ENCODE measurements at places on chromosomes 12 and 14.
A peak's percentile ranks its signal among the peaks of the same experiment; 100 is the strongest.

DNA sequence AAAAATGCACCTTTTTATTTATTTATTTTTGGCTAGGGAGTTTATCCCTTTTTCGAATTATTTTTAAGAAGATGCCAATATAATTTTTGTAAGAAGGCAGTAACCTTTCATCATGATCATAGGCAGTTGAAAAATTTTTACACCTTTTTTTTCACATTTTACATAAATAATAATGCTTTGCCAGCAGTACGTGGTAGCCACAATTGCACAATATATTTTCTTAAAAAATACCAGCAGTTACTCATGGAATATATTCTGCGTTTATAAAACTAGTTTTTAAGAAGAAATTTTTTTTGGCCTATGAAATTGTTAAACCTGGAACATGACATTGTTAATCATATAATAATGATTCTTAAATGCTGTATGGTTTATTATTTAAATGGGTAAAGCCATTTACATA lies 14.9 kb upstream of the SNAPC1 start:
- DNase-seq: no peak

DNA sequence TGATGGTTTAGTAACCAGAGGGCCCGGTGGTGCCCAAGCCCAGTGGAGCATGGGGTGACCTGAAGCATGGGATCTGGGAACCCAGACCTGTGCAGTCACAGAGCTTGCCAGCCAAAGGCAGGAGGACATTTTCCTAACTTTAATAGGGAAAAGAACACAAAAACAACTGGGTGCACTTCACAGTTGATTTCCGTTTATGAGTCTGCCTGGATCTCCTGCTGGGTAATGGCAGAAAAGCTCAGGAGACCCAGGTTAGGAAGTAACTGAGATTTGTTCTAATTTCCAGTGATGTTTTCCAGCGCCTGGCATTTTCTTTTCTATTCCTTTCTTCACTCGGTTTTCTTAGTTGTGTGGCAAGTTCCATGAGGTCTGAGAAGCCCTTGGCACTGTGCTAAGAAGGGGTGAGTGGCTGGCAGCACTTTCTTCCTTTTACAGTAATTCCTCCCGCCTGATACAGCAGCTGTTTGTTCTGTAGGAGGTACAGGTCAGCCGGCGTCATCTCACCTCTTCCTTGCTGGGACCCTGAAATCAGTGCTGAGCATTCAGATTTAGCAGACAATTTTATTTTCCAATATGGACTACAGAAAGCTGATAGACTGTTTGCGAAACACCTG lies 5.1 kb downstream of the CACNA1C start:
- no peak for DNase-seq

DNA sequence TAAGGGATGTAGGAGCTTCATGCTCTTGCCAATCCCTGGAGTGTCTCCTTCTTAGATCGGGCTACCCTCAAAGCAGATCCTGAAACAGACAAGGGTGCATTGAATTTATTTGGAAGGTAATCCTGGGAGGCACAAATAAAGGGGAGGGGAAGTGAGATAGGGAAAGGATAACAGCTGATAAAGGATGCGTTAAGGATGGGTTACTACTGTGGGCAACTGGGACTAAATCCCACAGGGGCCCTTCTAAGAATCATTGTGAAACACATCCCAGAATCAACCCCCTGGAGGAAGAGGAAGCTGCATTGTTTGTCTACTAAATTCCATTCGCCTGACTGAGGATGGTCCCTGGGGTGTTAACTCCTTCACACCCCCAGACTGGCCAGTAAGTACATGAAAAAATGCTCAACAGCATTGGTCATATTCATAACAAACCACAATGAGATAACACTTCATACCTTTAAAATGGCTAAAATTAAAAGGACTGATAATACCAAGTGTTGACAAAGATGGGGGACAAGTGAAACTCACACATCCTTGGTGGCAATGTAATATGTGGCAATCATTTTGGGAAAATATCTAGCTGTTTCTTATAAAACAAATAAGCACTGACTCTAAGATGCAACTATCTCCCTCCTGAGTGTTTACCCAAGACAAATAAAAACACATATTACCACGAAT lies 37.0 kb upstream of the CMKLR1 start:
- no peak for DNase-seq

DNA sequence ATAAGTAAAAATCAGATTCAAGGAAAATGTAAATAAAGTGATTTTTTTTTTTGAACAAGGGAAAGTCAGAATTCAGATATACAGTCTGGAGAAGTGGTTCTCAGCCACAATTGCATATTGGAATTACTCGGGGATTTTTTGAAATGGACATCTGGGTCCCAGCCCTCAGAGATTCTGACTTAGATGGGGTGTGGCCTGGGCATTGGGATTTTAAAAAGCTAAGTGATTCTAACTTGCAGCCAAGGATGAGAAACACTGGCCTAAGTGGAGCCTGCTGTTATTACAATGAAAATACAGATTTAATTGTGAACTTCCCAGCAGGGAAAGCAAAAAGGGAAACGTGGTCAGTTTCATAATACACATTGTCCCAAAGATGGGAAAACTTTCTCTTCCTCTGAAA lies 273.8 kb downstream of the TTC8 start:
- no peak for DNase-seq

GRCh38 chr12:71730936-71731335 lies 23.7 kb upstream of the RAB21 start:
- no peak for DNase-seq

DNA sequence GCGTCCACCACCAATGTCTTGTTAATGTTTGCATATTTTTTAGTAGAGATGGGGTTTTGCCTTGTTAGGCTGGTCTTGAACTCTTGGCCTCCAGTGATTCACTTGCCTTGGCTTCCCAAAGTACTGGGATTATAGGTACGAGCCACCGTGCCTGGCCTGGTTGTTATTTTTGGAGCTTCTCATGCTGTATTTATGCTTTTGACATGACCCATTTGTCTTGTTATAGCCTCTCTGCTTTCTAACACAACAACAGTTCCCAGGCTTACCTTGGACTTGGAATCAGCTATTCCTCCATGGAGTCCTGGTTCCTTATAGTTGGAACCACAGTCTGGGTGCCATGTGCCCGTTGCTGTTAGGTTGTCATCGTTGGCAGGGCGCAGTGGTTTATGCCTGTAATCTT lies 29.7 kb downstream of the ZNF410 start:
- DNase-seq: no peak

GRCh38 chr12:46787496-46788055 lies 38.2 kb downstream of the SLC38A4 start:
- DNase-seq: no peak

GRCh38 chr12:123073292-123073691 lies 77.6 kb downstream of the PITPNM2 start:
- no peak for DNase-seq

GRCh38 chr14:24673534-24674203 lies 39.7 kb upstream of the GZMB start:
- DNase-seq: no peak

DNA sequence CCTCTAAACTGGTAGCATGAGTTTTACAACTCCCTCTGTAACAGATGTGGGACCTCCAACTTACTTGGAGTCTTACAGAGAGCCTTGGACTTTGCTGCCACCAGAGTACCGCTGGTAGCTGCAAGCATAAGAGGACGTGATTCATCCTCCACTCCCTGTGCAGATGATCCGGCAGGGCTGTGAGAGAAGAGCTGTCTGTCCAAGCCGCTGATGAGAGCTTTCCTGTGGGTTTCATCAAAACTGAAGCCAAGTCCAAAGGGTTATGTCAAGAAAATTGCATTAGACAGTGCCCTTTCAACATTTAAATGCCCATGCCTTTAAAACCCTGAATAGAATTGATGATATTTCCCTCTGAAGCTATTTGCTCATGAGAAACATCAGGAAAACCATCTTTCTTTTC lies 85.8 kb downstream of the LLPH start:
- DNase-seq: no peak

DNA sequence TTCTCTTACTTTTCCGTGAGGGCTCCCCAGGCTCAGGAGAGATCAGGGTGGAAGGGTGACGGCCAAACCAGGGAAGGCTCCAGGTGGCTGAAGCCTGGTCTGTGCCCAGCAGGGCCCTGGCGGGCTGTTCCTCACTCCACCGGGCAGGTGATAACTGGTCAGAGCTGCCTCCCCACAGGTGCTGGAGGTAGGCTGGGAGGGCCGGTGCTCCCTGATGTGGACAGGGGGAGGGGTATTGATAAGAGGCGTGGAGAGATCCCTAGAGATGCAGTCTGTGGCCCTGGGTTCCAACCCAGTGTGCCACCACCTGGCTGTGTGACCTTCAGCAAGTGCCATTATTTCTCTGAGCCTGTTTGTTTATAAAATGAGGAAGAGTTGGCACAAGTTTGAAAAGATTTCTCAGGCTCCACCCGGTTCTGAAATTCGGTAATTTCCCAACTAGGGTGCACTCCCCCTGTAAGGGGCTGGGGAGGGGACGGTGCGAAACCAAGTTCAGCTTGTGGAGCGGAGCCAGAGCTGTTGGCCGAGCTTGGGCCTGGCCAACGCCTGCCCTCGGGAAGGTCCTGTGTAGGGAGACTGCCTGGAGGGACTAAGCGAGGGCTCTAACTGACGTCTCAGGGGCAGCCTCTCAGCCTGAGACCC lies 1.0 kb upstream of the NR4A1 start:
- no peak for DNase-seq

DNA sequence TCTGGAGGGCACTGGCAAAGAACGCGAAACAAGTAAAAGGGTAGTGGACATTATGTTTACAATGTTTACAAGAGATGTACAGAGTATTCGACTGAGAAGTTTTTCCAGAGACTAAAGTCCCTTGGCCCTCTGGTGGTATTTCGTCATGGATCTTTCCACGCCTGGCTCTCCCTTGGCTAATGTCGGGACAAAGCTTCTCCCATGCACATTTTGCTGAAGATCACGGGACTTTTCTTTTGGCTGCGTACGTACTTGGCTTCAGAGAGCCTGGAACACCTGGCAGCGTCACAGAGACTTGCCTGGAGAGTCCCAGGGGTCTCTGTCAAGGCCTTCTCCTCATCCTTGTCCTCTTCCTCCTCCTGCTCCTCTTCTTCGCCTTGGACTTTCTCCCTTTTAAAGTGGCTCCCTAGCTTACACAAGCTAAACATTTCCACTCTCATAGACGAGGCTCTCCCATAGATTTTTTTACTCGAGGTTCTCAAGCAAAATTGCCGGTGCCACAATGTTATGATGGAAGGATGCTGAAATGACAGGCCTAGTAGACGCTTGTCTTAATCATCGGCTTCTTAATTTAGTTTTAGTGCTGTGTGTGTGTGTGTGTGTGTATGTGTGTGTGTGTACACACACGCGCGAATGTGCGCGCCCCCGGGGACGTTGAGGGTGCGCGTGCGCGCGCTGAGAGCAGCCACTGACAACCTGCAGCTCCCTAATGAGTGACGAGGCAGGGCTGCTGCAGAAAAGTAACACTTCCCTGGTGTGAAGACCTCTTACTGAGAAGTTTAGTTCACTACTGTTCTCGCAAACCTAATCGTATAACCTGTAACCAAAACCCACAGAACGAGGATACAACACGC lies 4.9 kb upstream of the FOXG1 start:
- DNase-seq: no peak

- DNase-seq: no peak
Measured at GRCh38 chr14:66311990-66312389, 174.2 kb upstream of the CCDC196 start.

DNA sequence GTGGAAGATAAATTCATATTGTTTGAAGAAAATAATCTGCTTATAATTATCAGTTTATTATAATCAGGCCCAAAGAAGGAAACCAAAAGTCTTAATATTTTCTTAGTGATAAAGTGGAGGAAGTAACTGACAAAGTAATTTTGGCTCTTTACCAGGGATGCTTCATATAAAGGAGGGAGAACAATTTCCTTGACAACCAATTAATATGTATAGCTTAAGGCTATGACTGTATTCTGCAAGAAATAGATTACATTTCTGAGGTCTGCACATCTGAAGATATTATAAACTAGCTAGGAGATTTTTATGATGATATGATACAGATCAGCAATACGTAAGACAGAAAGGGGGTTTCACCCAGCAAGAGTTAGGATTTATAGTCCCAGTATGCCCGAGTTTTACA lies 90.8 kb downstream of the BICD1 start:
- no peak for DNase-seq

DNA sequence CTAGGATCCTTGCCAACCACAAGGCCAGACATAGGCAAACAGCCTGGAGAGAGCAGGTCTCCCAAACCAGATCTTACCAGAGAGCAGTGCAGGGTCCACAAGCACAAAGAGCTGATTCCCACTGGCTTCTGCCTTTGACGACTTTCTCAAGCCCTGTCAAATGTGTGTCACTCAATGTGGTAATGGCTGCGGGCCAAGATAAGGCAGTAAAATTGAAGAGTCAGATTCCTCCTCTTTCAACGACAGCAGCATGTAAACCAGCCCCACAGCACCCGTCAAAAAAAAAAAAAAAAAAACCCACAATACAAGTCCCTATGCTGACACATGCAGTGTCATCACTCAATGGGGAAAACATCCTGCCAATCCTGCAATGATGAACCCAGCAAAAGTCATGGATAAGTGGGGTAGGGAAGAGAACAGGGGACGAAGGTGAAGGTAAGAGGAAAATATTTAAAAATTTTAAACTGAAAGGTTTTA lies at the start of gene STON2:
Gene STON2 (minus strand): TSS at position 123 of the 477 bp plus-strand sequence. CDS start 1,942 bp downstream, outside the sequence.
- peak; percentile 90 for DNase-seq

DNA sequence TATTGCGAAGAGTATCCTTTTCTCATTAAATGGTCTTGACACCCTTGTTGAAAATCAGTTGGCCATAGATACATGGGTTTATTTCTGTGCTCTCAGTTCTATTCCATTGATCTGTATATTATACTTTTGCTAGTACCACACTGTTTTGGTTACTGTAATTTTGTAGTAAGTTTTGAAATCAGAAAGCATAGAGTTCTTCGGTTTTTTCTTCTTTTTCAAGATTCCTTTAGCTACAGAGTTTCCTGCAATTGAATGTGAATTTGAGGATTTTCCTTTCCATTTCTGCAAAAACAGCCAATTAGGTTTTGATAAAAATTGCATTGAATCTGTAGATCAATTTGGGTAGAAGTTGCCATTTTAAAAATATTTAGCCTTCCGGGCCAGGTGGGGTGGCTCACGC lies 60.2 kb downstream of the ARHGAP5 start:
- no peak for DNase-seq

DNA sequence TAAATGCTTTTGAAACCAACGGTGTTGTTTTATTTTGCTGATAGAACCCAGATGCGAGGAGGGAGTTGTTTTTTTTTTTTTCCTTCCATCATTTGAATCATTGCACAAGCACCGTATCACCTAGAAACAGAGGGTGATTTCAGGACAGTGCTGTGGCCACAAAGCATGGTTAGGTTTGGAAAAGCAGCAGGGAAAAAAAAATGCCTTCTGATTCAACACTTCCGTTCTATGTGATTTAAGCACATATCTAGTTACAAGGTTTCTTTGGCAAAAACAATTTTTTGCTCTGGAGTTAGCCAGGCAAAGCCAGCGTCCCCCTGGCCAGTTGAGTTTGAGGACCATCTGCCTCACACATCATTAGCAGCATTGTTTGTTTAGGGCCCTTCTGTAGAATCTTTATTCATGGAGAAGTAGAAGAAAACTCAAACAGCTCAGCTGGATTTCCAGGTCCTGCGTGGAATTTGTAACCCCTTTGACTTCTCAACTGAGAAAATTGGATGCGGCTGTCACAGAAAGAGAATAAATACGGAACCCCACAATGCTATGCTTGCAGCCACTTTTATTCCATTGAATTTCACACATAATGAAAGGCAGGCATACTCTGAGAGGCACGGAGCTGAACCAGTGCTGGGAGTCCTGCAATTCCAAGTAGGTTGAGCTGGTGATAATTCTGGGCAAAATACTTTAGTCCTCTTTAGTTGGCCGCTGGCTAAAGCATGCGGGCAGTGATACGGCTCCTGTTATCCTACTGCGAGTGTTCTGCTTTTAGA lies 17.0 kb upstream of the WNT5B start:
- peak; percentile 57 for DNase-seq
